Astrocyte of the hippocampus (primary cell): ENCODE measurements at places on chromosomes 7 and 10.

- peak; percentile 80 for DNase-seq
These were observed at the start of gene COL26A1 for GRCh38 chr7:101362334-101363195. Gene COL26A1 (plus strand): TSS chr7:101362875. CDS start chr7:101363033, 158 bp downstream.

- DNase-seq, result peak; percentile 78
These were observed 410.8 kb downstream of the SFMBT2 start for GRCh38 chr10:7000061-7000460.

DNA sequence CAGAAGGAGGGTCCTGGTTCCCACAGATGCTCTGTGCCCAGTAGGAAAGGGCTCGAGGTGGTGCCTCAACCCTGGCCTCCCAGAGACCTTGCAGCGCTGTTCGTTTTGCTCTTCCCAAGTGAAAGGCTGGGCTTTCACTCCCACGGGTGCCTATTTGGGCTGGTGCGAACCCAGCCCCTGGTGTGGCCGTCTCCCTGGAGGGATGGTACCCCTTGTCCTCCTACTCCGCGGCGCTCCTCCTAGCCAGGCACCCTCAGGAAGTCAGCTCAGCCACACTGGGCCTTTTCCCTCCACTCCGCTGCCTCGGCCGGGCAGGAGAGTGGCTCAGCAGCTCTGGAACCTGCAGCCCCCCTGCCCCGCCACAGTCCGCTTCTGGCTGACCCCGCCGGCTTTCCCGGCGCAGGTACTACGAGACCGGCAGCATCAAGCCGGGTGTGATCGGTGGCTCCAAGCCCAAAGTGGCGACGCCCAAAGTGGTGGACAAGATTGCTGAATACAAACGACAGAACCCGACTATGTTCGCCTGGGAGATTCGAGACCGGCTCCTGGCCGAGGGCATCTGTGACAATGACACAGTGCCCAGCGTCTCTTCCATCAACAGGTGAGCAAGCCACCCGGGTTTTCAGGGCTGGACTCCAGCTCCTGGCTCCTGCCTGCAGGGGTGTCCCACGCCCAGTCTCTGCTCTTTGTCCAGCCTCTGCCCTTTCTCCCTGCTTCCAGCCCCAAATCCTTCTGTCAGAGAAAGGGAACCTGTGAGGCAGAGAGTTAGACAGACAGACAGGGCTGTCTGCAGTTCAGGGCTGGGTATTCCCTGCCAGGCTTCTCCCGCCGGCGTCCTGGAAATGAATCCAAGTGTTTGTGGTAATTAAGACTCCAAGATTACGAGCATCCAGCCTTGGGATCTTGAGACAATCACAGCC lies 5.2 kb downstream of the PAX2 start:
- no peak for DNase-seq

GRCh38 chr7:4689151-4689550 lies 7.1 kb downstream of the FOXK1 start:
- DNase-seq, result no peak

- DNase-seq, result peak; percentile 84
These were observed 56.5 kb upstream of the PCGF5 start for GRCh38 chr10:91163869-91164474.

DNA sequence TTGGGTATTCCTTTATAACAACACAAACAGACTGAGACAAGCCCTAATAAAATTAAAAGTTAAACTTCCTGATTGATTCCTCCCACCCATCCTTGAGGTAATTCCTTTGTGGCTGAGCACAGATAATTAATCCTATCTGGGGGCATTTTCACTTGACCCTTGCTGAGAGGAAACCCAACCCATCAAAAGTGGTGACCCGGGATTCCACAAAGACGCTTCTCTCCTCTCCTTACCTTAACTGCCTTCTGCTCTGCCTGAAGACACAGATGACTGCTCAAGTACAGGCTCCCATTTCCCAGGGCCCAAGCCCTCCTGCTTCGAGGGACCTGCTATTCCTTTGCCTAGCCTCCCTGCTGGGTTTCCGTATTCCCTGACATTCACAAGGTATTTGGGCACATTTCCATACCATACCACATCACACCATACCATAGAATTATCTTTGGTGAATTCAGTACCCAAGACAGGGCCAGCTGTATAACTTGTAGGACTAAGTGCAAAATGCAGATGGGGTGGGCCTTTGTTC lies 9.8 kb upstream of the MAPK8 start:
- no peak for DNase-seq

DNA sequence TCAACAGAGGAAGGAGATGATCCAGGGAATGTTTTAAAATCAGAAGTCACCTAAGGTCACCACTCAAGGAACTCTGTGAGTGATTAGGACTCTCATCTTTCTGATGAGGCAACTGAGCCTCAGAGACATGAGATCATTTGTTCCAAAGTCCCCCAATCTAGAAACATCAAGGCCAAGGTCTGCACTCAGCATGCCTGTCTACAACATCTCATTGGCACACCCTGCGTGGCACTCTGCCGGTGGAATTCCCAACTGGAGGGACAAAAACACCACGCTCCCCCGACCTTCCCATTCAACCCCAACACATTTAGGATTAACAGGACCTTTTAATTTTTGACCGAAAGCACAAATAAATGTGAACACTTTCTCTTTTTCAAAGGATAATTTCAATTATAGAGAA lies 31.4 kb downstream of the CPXM2 start:
- no peak for DNase-seq

DNA sequence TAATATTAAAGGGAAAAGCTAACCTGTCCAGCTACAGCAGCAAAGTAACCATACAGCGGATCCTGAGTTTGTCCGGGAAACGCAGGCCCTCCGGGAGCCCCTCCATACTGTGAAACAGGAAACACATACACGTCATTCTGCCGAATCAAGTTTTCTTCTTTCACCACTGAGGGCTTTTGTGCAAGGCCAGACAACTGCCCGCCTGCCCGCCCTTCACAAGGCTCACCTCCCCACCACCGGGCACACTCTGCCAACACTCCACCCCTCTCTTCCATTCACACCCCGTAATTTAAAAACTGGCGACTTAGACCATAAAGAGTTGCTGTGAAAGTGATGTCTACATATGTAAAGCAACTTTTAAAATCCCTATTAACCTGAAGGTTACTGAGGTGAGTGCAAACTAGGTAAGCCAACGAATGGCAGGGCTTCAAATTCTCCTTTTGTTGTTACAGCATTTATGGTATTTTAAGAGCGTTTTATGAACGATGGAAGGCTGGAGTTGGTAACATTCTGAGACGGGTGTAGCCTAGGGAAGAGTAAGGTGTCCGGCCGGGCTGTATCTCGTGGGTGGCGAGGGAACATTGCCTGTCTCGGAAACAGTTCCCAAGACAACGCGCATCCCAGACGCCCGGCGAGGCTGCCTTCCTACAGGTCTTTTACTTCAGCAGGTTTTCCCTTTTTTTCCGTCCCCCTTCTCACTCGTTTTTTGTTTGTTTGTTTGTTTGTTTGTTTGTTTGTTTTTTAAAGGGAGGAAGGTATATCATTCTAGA lies 817 bp downstream of the SRI start:
- DNase-seq, result peak; percentile 81

DNA sequence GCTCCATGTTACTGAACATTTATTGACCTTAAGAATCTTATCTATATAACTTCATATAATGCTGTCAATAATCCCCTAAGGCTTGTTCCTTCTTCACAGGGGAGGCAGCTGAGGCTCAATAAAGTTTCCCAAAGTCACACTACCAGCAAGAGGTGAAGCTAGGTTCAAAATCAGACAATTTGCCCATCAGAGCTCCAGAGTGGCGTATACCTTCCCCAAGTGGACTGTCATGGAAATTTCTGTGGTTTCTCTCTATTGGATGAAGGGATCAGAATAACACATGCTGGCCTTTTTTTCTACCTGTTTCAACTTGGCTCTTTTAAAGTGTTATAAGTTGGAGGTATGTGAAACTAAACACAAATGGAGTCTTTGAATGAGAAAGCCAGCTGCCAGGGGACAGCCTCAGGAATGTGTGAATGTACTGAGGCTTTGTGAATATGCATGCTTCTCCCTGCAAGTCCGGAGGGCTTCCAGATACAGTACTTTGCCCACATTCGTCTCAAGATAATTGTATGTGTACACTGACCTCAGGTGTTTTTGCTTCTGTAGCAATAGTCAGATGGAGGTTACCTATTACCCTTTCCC lies 656.3 kb upstream of the CELF2 start:
- DNase-seq, result peak; percentile 79

- no peak for DNase-seq
These were observed 851 bp downstream of the AKR1E2 start for GRCh38 chr10:4826792-4827324.

DNA sequence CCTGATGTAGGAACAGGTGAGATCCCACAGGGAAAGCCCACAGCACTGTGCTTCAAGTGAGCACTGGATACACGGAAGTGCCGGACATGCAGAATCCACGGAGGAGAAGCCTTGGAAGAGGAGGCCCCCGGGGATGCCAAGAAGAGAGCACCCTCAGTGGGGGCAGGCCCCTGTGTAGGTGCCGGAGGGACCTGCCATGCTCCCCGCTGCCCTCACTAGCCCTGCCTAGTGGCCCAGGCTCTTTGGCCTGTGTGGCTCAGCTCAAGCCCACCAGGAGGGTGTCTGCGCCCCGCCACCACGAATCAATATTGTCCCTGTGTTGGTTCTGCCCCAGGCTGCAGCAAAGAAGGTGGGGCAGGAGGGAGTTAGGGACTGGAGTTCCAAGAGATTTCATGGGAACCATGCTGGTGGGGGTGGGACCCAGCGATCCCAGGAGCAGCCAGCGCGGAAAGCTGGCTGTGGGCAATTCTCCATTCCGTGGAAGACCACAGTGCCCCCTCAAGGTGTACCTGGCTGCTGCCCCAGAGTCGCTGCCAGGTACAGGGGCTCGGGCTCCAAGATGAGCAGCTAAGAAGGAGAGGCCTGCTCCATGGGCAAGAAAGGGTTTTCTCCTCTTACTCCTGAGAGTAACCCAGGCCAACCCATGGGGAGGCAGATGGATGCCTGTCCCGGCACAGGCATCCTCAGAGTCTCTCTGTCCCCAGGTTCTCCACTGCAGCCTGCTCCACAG lies 34.9 kb upstream of the LEP start:
- DNase-seq, result no peak

DNA sequence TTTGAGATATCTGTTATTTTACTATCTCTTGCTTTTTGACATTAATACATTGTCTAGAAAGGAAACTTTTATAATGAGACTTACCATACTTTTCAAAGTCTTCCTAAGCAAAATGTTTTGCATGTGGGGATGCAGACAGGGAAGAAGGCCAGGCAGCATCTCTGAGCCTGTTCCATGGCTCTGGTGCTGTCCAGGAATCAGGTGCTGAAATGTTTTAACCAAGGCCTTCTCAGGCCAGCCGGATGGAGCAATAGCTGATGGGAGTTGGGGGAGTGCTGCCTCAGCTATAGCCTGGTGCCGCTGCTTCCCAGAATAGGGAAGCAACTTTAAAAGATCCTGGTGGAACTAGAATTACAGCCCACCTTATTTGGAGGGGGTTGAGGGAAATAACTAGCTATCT lies 38.5 kb downstream of the CRTAC1 start:
- DNase-seq, result peak; percentile 57

- DNase-seq, result peak; percentile 4
These were observed 414.8 kb upstream of the MKI67 start for GRCh38 chr10:128540781-128541761.

DNA sequence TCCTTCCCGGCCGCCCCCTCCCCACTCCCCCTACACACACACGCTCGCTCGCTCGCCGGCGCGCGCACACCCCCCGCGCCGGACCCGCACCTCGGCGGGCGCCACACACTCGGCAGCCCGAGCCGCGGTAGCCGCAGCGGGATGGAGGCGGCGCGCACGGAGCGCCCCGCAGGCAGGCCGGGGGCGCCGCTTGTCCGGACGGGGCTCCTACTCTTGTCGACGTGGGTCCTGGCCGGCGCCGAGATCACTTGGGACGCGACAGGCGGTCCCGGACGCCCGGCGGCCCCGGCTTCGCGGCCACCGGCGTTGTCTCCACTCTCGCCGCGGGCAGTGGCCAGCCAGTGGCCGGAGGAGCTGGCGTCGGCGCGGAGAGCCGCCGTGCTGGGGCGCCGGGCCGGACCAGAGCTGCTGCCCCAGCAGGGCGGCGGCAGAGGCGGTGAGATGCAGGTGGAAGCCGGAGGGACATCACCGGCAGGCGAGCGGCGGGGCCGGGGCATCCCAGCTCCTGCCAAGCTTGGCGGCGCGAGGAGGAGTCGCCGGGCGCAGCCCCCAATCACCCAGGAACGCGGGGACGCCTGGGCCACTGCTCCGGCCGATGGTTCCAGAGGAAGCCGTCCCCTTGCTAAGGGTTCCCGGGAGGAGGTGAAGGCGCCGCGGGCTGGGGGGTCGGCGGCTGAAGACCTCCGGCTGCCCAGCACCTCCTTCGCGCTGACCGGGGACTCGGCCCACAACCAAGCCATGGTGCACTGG lies at the start of gene SORCS3:
Gene SORCS3 (plus strand): TSS at position 104 of the 750 bp plus-strand sequence.
- DNase-seq, result peak; percentile 61

- DNase-seq, result peak; percentile 11
These were observed 42.0 kb downstream of the GALNT17 start for GRCh38 chr7:71173955-71174354.

GRCh38 chr7:23117841-23118240 lies 12.3 kb downstream of the KLHL7 start:
- peak; percentile 12 for DNase-seq

DNA sequence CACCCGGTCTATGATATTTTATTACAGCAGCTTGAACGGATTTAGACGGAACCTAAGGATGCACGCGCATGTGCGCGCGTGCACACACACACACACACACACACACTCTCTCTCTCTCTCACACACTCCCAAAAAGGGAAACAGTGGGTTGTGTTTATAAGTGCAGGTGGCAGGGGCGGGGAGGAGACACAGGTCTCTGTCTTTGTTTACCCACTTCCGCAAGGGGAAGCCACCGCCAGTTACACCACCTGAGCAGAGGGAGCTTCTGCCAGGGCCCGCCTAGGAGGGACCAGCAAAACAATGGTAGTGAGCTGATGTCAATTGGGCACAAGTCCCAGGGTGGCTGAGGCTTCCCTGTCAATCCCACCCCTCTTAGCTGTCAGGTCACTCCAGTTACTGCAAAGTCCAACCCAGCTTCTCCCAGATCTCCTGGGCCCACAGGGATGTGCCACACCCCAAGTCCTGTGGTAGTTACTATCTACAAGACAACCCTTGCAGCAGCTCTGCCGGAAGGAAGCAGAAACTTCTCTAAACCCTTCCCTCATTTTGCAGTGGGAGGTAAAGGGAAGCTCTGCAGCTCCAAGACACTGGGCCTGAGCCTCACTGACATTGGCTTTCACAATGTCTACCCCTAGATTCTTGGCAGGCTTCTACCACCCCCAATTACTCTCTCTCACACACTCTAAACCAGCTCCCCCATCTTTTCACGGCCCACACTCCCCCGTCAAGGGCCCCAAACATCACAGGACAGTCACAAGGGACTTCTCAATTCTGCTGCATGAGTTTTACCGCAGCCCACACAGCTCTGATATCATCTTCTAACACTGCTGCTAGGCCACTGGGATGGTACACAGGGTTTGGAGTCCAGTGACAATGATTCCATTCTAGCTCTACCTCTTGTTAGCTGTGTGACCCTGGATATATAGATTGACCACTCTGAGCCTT lies 17.6 kb downstream of the ANXA11 start:
- no peak for DNase-seq

- DNase-seq, result no peak
These were observed 19.8 kb upstream of the FAM133B start for GRCh38 chr7:92609921-92610518.

GRCh38 chr10:119444866-119445265 lies 97.7 kb downstream of the RGS10 start:
- no peak for DNase-seq
